ENCODE measurements at places on chromosomes 1 and 21.

GRCh38 chr1:194755241-194755994 lies 1569.0 kb upstream of the B3GALT2 start:
- DNase-seq = peak; percentile 10

DNA sequence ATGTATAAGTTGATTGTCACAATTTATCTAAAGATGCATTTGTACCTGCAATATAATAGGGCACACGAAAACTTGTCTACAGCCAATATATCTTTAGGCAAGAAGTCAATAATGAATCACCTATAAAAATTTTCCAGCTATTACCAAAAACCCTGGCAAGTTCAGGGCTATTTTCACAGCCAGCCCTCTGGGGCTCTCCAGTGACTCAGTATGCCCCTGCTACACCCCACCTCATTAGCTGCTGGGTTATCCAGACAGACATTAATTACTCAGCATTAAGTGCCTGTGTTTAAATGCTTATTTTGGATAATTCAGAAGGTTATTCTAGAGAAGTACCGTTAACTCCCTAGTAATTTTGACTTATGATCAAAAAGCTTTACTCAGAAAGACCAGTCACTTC lies 220.2 kb downstream of the TBX15 start:
- DNase-seq = no peak

- peak; percentile 17 for DNase-seq
These were observed at the start of gene PLD5 for GRCh38 chr1:242524571-242525359. Gene PLD5 (minus strand): TSS chr1:242524697.

DNA sequence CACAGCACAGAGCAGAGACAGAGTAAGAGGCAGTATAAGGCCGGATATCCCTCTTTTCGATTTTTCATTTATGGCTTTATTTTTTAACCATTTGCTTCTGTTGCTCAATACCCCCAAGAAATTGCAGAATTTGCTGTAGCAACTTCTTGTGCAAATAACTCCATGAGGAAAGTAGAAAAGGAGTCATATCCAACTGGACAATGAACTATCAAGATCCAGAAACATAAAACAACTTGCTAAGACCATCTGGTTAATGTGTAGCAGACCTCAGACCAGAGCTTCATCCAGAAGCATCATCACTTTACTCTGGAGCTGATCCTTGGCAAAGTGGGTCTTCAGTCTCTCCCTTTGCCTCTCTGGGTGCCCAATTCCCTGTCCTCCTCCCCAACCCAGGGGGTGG lies 45.9 kb downstream of the ZNF697 start:
- DNase-seq = no peak

DNA sequence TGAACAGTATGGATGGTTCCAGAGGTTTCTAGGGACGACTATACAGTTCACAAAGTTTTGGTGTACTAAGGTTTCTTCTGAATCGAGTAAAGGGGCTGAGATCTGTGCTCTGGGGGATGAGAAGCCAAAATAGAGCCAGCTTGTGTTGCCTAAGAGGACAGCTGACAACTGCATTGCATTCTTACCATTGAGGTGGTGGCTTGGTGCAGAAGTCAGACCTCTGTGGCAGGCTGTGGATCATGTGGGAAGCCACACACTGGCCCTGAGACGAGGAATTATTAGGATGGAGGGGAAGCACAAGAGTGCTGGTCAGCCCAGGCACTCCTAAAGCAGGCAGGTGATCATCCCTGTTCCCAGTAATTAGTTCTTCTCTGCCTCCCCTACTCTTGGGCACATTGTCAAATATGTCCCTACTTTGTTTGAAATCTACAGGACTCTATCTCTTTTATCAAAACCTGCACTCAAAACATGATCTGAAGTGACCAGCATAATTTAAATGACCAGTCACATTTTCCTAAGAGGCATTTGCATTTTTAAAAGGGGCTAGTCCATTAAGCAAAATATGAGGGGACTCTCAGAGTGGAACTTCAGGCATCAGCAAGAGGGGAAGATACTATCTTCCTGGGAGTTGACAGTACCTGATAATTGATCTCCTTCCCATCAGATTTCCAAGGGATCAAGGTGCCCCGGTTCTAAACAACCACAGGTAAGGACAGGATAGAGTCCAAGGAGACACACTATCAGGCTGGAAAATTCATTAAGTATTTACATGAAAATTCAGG lies at the start of gene FCRLB:
Gene FCRLB (plus strand): TSS at position 589 of the 782 bp plus-strand sequence. CDS start 1,129 bp downstream, outside the sequence.
- DNase-seq = no peak

GRCh38 chr1:37606481-37607263 lies 10.9 kb upstream of the GNL2 start:
- no peak for DNase-seq

GRCh38 chr1:67077593-67077992 lies 23.6 kb upstream of the SLC35D1 start:
- no peak for DNase-seq

- DNase-seq = no peak
These were observed 227.6 kb downstream of the RGS7 start for GRCh38 chr1:241129207-241129960.

- DNase-seq = no peak
These were observed 18.4 kb downstream of the RIT1 start for GRCh38 chr1:155892796-155893195.

GRCh38 chr1:26991310-26992116 lies 2.0 kb upstream of the TRNP1 start:
- DNase-seq = no peak

GRCh38 chr1:17933971-17934370 lies 173.6 kb upstream of the IGSF21 start:
- no peak for DNase-seq

DNA sequence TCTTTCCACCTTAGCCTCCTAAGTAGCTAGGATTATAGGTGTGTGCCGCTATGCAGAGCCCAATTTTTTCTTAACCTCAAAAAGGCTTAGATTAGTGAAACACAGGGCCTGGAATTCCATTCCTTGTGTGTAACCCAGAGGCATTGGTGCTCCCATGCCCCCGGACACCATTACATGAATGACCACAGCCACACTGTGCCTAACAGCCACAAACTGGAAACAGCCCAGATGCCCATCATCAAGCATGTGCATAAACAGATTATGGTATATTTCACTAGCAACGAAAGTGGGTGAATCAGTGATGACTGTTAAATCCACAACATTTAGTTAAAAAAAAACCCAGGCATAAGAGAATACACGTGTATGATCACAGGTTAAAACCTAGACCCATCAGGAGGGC lies 24.4 kb downstream of the ADAM30 start:
- no peak for DNase-seq

DNA sequence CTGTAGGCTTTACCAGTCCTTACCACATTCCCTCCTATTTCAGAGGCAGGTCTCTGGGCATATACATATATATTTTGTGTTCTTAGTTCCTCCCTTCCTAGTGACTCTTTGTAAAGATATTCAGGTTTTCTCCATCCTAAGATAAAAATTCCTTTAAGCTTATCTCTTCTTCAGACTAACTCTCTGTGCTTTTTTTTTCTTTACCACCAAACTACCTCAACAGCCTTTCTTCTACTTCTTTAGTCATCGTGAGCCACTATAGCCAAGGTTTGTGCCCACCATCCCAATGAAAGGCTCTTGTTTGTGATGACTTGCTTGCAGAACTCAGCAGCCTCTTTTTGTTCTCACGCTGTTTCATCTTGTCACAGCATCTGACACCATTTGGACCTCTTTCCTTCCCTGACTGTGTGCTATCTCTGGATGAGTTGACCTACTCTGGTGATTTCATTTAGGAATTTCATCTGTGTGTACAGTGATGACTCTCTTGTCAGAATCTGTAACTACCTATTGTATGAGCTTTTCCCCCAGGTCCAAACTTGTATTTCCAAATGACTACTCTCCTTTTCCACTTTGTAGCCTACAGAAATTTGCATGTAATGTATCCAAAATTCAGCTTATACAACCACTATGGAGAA lies 59.0 kb upstream of the MACF1 start:
- DNase-seq = no peak

- DNase-seq = no peak
These were observed 198.6 kb downstream of the KIF26B start for GRCh38 chr1:245353411-245353810.

- DNase-seq = no peak
These were observed 53.1 kb upstream of the LBR start for GRCh38 chr1:225480825-225481434.

GRCh38 chr1:69263921-69264391 lies 303.8 kb upstream of the LRRC7 start:
- peak; percentile 86 for DNase-seq

- no peak for DNase-seq
These were observed 168.3 kb upstream of the SGIP1 start for GRCh38 chr1:66365635-66366034.

Measured in NCI-H1092 (cell line).